ENCODE measurements at places on chromosomes 2 and 18. TPM values are rescaled to one million over a fixed set of nuclear protein-coding genes. Genes with fewer than 3 reads are reported as not detected.

The MPV17 gene
- 37.0 TPM for total RNA-seq

The SERPINB4 gene
- not detected for total RNA-seq

The ALK gene
- not detected for total RNA-seq

The KCNE4 gene
- total RNA-seq = not detected

The CCDC121 gene
- total RNA-seq = 3.8 TPM

The QPCT gene
- not detected for total RNA-seq

The TMEM150A gene
- total RNA-seq = 30.1 TPM

The SERPINB3 gene
- total RNA-seq = not detected

The AQP12A gene
- not detected for total RNA-seq

The MC5R gene
- not detected for total RNA-seq

The BCL11A gene
- total RNA-seq = not detected

GRCh38 chr2:165469417-165469816 is at the start of gene CSRNP3:
Gene CSRNP3, plus strand, starts transcription at chr2:165469698. Its CDS starts 125,368 bp downstream, at chr2:165595066.
- no peak within 1 kb of the TSS for H3K4me3 ChIP-seq
- H3K36me3 ChIP-seq = no peaks in the 10 kb centered on the region
- no peaks in the 10 kb centered on the region for H3K4me1 ChIP-seq

DNA sequence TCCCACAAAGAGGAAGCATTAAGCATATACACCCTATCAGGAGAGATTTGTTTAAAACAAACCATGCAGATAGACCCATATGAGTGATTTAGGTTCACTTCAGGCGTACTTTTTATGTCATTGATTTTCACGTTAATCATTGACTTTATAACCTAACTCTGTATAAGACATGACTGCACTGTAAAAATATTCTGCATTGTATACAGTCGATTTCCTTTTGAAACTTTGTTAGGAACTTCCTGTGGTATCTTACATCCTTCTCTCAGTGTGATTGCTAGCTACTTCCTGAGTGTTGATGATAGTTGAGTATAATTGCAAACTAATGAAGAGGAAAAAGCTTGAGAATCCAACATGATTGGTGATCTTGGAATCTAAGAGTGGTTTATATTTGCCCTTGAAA is 69.4 kb downstream of the XIRP2 start:
- H3K36me3 ChIP-seq = no peaks in the 10 kb centered on the region
- no peak overlapping the region for H3K27ac ChIP-seq
- no peak overlapping the region for H3K4me3 ChIP-seq
- H3K4me1 ChIP-seq = 0 out of 2 replicates have a peak, but pooled peaks cover 5% of the 10 kb centered on the region

GRCh38 chr2:112047537-112048235 is 7.4 kb upstream of the TMEM87B start:
- peak; percentile 76 for DNase-seq
- H3K27ac ChIP-seq = no peak overlapping the region
- H3K36me3 ChIP-seq = no peaks in the 10 kb centered on the region
- peaks cover 35% of the 10 kb centered on the region for H3K4me1 ChIP-seq
- H3K27me3 ChIP-seq = no peaks in the 10 kb centered on the region

DNA sequence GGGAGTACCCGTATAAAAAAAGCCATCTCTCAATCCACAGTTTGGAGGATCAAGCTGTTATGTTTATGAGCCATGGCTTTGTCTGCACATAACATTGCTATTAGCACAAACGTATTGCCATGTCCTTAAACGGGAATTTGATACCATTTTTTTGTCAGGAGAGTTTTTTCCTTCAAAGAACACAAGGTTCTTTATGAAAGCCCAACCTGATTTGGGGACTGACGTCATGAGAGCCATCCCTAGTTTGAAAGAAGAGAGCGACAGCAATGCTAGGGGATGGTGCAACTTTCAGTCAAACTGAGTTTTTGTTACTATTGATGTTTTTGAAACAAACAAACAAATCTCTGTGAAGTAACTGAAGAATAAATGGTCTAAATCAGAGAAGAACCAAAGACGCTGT is 376.6 kb downstream of the EIPR1 start:
- no peak overlapping the region for H3K4me3 ChIP-seq
- no peaks in the 10 kb centered on the region for H3K4me1 ChIP-seq
- DNase-seq = no peak

GRCh38 chr2:234404957-234405356 is 91.9 kb downstream of the ARL4C start:
- H3K4me1 ChIP-seq = peaks cover 3% of the 10 kb centered on the region
- no peak overlapping the region for H3K4me3 ChIP-seq
- no peaks in the 10 kb centered on the region for H3K27me3 ChIP-seq
- H3K36me3 ChIP-seq = no peaks in the 10 kb centered on the region
- no peak overlapping the region for H3K27ac ChIP-seq

GRCh38 chr2:175922160-175922559 is 79.9 kb downstream of the LNPK start:
- no peaks in the 10 kb centered on the region for H3K27me3 ChIP-seq
- no peaks in the 10 kb centered on the region for H3K4me1 ChIP-seq

DNA sequence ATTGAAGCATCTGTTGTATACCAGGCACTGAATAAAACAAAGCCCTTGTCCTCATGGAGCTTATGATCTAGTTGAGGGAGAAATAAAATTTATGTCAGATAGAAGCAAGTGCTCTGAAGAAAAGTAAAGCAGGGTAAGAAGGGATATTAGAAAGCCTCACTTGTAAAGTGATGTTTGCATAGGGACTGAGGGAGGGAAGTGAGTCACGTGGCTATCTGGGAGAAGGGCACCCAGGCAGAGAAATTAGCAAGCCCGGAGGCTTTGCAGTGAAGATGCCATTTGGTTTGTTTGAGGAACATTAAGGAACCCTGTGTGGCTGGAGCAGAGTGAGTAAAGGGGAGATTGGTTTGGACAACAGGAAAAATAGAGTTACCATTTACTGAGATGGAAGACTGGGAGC is 52.1 kb downstream of the RBBP8 start:
- H3K27ac ChIP-seq = no peak overlapping the region
- H3K27me3 ChIP-seq = no peaks in the 10 kb centered on the region
- H3K36me3 ChIP-seq = peaks cover 4% of the 10 kb centered on the region
- DNase-seq = no peak
- H3K4me1 ChIP-seq = no peaks in the 10 kb centered on the region

DNA sequence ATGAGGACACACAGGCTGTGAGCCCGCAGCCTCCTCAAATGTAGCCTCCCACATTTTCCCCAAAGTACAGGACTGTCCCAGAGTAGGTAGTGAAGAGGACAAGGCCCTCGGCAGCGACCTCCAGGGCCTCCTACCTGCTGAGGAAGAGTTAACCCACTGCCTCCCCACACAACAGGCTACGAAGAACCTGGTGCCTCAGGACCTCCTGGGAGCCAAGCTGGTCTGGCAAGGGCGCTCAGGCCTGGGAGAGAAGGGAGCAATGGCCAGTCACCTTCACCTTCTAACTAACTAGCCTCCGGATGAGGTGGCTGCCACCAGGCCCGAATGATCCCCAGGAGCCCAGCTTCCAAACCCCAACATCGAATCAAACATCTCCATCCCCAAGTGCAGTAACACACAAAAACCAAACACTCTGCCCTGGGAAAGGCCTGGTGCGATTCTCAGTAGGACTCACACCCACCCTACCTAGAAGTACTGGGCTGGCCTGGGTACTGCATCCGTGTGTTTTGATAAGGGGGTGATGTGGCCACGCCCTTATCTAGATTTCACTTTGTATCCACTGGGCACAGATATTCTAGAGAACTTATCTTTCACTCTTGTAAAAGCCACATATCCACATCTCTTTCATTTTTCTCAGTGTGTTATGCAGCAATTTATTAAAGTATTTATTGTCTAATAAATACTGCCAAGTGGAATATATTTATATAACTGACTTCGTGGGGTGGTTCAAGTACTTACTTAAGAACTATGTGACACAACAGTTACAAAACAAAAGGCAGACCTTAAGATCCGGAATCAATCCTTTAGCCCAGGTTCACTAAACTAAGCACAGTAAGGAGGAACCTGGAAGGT is 9.7 kb downstream of the ERFE start:
- H3K4me1 ChIP-seq = peaks cover 13% of the 10 kb centered on the region
- peaks cover 23% of the 10 kb centered on the region for H3K36me3 ChIP-seq
- DNase-seq = no peak
- no peak overlapping the region for H3K27ac ChIP-seq

GRCh38 chr2:169661265-169661664 is 32.9 kb downstream of the CFAP210 start:
- H3K27me3 ChIP-seq = no peaks in the 10 kb centered on the region
- no peak overlapping the region for H3K27ac ChIP-seq
- no peak overlapping the region for H3K4me3 ChIP-seq
- H3K4me1 ChIP-seq = no peaks in the 10 kb centered on the region
- no peaks in the 10 kb centered on the region for H3K36me3 ChIP-seq

GRCh38 chr2:189088591-189089205 is 90.9 kb downstream of the COL5A2 start:
- no peak for DNase-seq
- H3K36me3 ChIP-seq = no peaks in the 10 kb centered on the region
- no peak overlapping the region for H3K27ac ChIP-seq
- H3K27me3 ChIP-seq = no peaks in the 10 kb centered on the region
- no peaks in the 10 kb centered on the region for H3K4me1 ChIP-seq

GRCh38 chr18:62312851-62313250 is 12.3 kb upstream of the TNFRSF11A start:
- no peak for DNase-seq
- H3K36me3 ChIP-seq = no peaks in the 10 kb centered on the region
- no peaks in the 10 kb centered on the region for H3K4me1 ChIP-seq
- no peak overlapping the region for H3K4me3 ChIP-seq
- H3K27me3 ChIP-seq = no peaks in the 10 kb centered on the region

GRCh38 chr2:79798776-79799175 is 285.9 kb downstream of the CTNNA2 start:
- H3K27ac ChIP-seq = no peak overlapping the region
- DNase-seq = no peak
- H3K36me3 ChIP-seq = no peaks in the 10 kb centered on the region
- no peak overlapping the region for H3K4me3 ChIP-seq
- no peaks in the 10 kb centered on the region for H3K27me3 ChIP-seq

GRCh38 chr2:156452971-156453370 is 16.8 kb downstream of the GPD2 start:
- H3K4me3 ChIP-seq = no peak overlapping the region
- no peak overlapping the region for H3K27ac ChIP-seq
- DNase-seq = no peak
- no peaks in the 10 kb centered on the region for H3K27me3 ChIP-seq
- no peaks in the 10 kb centered on the region for H3K4me1 ChIP-seq

DNA sequence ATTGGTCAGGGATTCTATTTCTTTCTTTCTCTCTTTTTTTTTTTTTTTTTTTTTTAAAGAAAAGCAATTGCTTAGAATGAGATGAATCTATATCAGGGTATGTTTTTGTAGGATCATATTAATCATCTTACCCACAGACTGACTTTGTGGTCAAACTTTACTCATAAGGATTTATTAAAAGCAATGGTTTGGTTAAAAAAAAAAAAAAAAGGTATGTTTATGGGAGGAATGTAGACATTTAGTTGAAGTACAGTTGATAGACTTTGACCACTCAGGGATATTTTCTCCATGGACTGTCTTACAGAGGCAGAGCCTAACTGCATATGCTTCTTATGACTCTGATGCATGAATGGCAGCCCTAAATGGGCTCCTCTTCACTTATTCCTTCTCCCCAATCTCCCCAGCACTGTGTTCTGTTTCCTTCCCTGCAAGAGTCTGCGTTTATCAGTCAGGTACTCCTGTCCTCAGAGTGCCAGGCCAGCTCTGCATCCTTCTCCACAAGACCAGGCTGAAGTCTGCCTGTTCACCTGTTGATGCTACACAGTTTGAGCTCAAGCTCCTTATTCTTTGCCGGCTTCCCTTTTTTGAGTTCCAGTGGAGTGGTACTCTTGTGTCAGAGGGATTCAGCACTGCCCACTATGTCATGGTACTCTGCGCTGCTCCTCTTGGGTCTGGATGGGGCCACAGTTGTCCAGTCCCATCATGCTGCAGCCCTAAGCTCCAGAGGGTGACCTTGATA is 24.3 kb downstream of the CRIM1 start:
- H3K27me3 ChIP-seq = no peaks in the 10 kb centered on the region
- no peak overlapping the region for H3K4me3 ChIP-seq
- H3K36me3 ChIP-seq = peaks cover 10% of the 10 kb centered on the region
- H3K4me1 ChIP-seq = peaks cover 97% of the 10 kb centered on the region
- H3K27ac ChIP-seq = peak overlapping the region; percentile 81

GRCh38 chr2:222033541-222033940 is 265.3 kb downstream of the PAX3 start:
- DNase-seq = no peak
- no peak overlapping the region for H3K4me3 ChIP-seq
- no peaks in the 10 kb centered on the region for H3K4me1 ChIP-seq
- H3K36me3 ChIP-seq = no peaks in the 10 kb centered on the region
- no peak overlapping the region for H3K27ac ChIP-seq
- peaks cover 13% of the 10 kb centered on the region for H3K27me3 ChIP-seq

DNA sequence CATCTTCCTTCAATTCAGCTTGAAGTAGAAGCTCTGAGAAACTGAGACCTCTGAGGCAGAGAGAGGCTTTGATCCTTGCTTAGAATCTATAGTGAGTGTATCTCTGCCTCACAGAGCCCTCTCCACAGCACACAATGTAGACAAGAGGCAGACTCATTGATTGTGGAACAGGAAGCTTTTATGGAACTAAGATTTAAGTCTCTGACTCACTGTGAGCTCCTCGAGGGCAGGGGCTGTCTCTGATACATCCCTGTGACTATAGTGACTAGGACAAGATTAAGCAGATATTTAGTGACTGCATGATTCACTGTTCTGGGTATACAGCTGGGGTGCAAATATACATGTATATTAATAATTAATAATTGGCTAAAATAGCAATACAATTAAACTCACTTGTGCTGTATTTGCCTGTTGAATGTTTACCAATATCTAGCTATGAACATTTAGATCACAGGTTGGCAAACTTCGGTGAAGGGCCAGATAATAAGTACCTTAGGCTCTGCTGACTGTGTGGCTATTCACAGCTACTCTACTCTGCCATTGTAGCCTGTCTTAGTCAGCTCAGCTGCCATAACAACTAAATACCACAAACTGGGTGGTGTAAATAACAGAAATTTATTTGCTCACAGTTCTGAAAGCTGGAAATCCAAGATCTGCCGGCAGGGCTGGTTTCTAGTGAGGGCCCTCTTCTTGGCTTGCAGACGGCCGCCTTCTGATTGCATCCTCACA is 54.4 kb downstream of the ARHGEF4 start:
- H3K36me3 ChIP-seq = no peaks in the 10 kb centered on the region
- no peak overlapping the region for H3K4me3 ChIP-seq
- no peak overlapping the region for H3K27ac ChIP-seq
- H3K4me1 ChIP-seq = no peaks in the 10 kb centered on the region
- H3K27me3 ChIP-seq = peaks cover 36% of the 10 kb centered on the region

GRCh38 chr2:35822716-35823115 is 532.9 kb upstream of the CRIM1 start:
- no peaks in the 10 kb centered on the region for H3K36me3 ChIP-seq
- no peak overlapping the region for H3K27ac ChIP-seq
- no peaks in the 10 kb centered on the region for H3K27me3 ChIP-seq
- no peaks in the 10 kb centered on the region for H3K4me1 ChIP-seq
- DNase-seq = no peak

DNA sequence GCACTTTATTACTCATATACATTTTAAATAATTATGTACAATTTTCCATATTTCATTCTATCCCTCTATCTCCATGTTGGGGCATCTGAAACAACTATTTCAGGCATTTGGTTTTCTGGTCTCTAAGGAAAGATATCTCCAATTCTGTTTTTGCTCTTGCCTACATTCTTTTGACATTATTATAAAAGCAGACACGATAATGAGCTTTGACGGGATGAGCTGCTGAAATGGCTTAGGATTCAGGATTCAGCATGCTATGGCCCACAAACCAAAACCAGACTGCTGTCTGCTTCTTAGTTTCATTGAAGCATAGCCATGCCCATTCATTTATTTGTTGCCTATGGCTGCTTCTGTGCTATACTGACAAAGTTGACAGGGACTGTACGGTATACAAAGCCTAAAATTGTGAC is 42.7 kb upstream of the GLS start:
- no peaks in the 10 kb centered on the region for H3K27me3 ChIP-seq
- H3K36me3 ChIP-seq = no peaks in the 10 kb centered on the region
- H3K4me3 ChIP-seq = no peak overlapping the region
- H3K4me1 ChIP-seq = peaks cover 23% of the 10 kb centered on the region
- DNase-seq = no peak

All from HepG2 (cell line).